ENCODE measurements at places on chromosomes 11 and 22.

GRCh38 chr11:112179601-112180000, 4.3 kb downstream of the BCO2 start:
- DNase-seq = no peak

GRCh38 chr11:46543564-46543963, 50.3 kb downstream of the AMBRA1 start:
- DNase-seq = no peak

DNA sequence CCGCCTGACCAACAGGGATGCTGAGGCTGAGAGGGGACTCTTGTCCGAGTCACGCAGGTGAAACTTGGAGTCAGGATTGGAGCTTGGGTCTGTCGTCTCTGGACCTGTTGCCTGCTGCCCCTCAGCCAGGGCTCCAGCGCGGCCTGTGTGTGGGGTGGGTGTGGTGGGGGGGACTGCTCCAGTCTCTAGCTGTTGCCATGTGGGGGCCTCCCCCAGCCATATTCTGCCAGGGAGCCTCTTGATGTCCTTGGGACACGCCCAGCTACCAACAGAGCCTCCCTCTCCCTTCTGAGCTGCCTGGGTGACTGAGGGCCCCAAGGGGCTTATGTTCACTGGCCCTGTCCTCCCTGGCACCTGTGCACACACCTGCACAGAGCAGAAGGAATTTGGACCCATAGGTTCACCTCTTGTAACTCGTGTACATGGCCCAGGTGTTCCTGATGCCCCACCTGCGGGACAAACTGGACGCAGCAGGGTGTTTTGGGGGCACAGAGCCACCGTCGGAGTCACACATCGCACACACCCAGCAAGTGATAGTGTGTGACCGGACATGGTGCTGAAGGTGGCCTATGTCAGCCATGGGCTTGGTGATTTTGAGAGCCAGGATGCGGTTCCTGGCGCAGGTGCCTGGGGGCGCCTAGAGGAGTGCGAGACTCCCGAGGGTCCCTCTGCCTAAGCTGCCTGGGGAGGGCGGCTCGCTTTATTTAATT, 252.3 kb downstream of the TBC1D22A start:
- DNase-seq = no peak

DNA sequence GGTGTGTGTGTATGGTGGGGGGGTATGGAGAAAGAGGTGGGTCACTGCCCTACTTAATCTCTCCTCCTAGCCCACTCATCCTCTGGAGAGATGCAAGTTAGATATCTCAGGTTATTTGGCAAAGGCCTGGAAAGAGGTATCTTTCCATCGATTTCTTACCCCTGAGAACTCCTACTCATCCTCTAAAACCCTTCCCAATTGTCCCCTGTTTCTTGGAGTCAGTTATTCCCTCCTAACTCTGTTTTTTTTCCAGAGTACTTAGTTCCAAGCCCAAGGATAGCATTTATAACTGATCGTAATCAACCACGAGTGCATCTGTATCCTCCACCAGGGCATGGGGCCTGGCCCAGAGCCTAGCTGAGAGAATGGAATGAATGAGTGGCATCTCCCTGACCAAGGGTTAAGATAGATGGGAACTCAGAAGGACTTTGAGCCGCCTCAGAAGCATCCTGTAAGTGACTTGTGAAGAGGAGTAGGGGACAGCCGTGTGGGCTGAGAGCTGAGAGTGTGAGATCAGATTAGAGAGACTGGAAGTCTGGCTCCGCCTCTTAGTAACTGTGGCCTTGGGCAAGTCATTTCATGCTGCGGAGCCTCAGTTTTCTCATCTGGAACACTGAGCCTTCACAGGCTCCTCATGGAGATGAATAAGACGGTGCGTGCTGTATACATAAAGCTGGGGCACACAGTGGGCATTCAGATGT, 16.2 kb downstream of the CD6 start:
- DNase-seq = no peak

GRCh38 chr22:22515890-22516289, 4.2 kb downstream of the ZNF280A start:
- no peak for DNase-seq

GRCh38 chr11:44178381-44178780, 82.9 kb downstream of the EXT2 start:
- DNase-seq = no peak

GRCh38 chr22:19036523-19037273, 85.5 kb downstream of the DGCR2 start:
- DNase-seq = peak; percentile 48

GRCh38 chr11:12013781-12014180, 5.4 kb upstream of the DKK3 start:
- DNase-seq = no peak

GRCh38 chr11:3123305-3123704, 41.8 kb downstream of the OSBPL5 start:
- DNase-seq = no peak

GRCh38 chr22:21451545-21452520, 15.4 kb upstream of the TMEM191C start:
- peak; percentile 32 for DNase-seq

GRCh38 chr11:81165164-81165563, 1568.5 kb downstream of the FAM181B start:
- DNase-seq = no peak

GRCh38 chr11:125157118-125157733, 7.3 kb upstream of the PKNOX2 start:
- no peak for DNase-seq

GRCh38 chr22:31586137-31586920, 75.7 kb downstream of the PISD start:
- DNase-seq = no peak

DNA sequence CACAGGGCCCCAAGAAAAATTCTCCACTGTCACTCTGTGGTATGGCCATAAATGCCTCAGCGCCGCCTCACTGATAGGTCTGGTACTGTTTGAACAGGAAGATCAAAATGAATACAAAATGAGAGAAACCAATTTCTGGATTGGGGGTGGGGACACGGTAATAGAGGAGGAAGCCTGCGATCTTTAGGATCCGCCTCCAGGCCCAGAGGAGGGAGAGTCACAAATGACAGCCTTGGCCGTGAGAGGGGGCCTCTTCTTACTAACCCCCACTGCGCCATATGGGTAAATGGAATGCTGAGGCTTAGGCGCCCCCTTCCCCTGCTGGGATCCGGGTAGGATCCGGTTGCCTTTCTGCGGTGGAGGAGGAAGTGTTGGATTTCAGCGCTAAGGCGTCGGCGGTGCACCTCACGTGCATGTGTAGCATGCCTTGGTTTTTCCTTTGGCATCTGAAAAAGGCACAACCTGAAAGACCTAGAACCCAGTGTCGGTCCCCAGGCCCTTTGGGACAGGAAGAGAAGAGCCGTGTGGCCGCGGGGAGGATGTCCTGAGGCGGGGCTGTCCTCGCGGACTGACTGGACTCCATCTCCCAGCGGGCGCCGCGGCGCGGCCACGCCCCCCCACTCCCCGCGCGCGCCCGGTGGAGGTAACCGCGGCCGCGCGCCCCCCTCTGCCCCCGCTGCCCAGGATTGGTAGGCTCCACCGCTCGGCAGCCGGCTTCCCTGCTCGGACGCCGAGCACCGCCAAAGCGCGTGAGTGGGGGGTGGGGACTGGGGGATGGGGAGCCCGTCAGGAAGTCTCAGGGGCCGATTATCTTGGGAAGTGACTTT, 718 bp upstream of the MADD start:
- DNase-seq = peak; percentile 93

- DNase-seq = no peak
These were observed 449.7 kb upstream of the DDI1 start for GRCh38 chr11:103586756-103587155.

DNA sequence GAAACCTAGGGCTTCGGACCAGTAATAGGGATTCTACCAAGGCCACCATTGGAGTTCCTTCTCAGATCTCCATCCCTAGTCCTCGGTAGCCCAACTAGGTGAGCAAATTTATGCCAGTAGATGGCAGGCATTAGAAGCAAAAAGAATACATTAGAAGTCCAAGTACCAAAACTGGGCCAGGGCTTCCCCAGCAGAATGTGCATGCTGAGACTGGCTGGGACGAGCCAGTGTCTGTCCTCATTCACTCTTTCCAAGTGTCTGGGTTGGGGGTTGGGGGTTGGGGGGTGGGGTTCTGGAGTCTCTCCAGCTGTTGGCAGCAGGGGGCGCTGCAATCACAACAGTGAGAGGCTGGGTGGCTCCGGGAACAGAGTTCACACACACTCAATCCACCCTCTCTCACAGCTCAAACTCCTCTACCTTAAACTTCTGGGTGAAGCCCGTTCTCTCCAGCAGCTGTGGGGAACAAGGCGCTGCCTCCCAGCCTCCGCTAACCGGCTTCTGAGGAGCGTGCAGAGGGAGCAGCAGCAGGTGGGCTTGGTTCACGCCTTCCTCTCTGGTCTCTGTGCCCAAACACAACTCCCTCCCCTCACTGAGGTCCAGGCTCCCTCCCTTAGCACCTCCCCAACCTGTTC, 57.5 kb downstream of the BTG4 start:
- no peak for DNase-seq

- no peak for DNase-seq
These were observed 1278.0 kb upstream of the CNTN5 start for GRCh38 chr11:97742717-97743116.

DNA sequence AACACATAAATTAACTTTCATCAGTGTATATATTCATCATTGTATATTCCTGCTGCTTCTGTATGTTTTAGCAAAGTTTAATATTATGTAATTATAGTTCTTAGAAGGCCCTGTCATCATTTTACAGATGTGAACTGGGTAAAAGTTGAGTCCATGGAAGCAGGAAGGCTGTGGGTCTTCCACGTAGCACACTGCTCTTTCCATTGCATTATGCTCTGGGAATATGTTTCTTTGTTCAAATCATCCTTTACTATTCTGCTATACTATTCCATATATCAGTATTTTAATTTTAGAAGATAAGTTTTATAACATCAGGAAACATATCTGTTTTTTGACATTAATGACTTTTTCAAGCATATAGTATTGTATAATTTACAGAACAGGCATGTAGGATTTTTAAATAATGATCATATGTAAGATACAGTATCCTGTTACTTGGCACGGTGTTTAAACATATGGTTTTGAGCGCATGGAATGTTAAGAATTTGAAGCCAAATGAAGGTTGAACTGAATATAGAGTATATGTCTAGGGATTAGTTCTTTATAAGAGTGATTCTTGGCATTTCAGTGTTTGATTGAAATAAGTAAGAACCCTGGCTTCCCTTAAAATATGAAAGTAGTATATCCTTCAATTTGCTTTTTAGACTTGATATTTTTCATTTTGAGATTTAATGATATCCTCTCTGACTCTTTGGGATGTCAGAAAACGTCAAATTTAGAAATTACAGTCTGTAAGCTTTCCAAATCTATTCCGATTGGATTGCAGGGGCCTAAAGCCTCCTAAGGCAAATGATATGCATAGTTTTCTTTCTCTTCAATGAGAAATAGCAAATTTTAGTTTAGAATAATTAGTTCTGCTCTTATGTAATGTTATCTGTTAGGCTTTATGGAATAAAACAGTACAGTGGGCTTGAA, 8.6 kb downstream of the CCDC81 start:
- no peak for DNase-seq

- DNase-seq = no peak
These were observed 26.8 kb upstream of the LIPT2 start for GRCh38 chr11:74520316-74520715.

DNA sequence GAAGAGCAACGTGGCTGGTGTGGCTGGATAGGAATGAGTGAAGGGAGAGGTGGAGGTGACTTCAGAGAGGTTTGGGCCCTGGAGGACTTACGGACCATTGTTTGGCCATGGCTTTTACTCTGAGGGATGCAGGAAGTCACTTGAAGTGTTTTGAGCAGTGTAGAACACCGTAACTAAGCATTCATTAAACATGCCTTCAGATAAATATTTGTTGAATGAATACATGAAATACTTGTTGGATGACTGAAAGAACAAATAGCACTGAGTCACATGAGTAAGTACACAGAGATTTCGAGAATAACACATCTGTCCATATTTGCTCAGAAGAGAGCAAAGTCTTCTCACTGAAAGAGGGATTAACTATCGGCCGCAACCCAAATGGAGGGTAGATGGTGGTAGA, 182.7 kb upstream of the SNX19 start:
- DNase-seq = no peak

DNA sequence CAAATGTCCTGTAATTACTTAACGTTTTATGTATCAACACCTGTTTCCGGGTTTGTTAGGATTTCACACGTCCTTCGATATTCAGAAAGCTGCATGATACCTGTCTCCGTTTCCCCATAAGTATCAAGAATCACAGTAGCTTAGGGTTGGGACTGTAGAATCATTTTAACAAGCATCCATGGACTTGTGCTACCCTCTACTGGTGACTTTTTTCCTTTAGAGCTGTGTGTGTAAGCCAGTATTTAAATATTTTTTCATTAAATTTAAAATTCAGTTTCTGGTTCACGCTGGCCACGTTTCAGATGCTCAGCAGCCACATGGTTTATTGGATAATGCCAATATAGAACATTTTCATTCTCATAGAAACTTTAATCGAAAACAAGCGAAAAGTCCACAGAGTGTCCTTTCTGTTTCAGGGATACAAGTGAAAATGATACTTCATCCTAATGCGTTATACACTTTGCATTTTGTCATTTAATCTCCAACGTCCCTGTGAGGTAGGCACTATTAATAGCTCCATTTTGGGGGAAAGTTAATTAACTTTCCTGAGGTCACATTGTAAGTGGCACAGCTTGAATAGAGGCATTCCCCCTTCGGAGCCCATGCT, 61.5 kb upstream of the SLC25A18 start:
- DNase-seq = no peak

- DNase-seq = no peak
These were observed 348.1 kb downstream of the DDX10 start for GRCh38 chr11:109012991-109013390.

- DNase-seq = no peak
These were observed 1.4 kb downstream of the AIFM3 start for GRCh38 chr22:20968281-20968977.

DNA sequence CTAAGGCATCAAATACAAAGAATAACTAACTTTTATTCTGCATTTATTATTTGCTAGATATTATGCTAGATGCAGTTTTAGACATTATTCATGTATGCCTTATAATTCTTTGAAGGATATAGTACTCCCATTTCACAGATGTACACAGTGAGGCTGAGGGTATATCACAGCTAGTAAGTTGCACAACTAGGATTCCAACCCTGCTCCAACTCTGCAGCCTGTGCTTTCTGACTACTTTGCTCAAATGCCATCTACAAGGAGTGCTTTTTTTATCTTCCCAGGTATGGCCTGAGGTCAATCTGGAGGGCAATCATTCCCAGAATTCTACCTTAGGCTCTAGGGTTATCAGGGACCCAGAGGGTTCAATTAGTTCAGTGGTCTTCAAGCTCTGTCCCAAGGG, 28.4 kb downstream of the NUP160 start:
- no peak for DNase-seq

GRCh38 chr11:214083-214482, 6.6 kb downstream of the RIC8A start:
- DNase-seq = no peak

Measured in left lobe of liver (tissue), 2 donors.